ENCODE measurements at places on chromosomes 1 and 21.

GRCh38 chr1:216459651-216460207 lies 36.5 kb upstream of the USH2A start:
- DNase-seq, result no peak

DNA sequence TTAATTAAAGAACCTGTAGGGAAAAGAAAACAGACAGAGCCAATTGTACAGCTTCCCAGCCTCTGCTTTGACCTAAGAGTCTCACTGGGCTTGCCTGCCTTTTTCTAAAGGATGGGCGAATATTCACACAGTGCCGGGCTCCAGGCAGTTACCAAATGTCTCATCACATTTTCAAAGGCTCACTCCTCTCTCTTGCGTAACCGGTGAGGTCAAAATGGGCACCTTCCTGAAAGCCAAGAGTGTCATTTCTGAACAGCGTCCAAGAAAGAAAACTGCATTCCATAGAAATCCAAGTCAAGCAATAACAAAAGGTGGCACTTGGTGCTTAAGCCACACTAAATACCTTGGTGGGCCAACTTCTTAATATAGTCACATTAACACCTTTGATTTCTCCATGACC lies 710 bp upstream of the PALMD start:
- DNase-seq, result peak; percentile 48

- no peak for DNase-seq
Observed at GRCh38 chr1:58570817-58571216, 6.2 kb downstream of the TACSTD2 start.

GRCh38 chr1:172421974-172422604 lies 1.6 kb downstream of the C1orf105 start:
- peak; percentile 17 for DNase-seq

- DNase-seq, result no peak
Observed at GRCh38 chr1:10916991-10917390, 95.5 kb upstream of the TARDBP start.

GRCh38 chr1:244403431-244403830 lies 48.3 kb downstream of the ADSS2 start:
- no peak for DNase-seq

DNA sequence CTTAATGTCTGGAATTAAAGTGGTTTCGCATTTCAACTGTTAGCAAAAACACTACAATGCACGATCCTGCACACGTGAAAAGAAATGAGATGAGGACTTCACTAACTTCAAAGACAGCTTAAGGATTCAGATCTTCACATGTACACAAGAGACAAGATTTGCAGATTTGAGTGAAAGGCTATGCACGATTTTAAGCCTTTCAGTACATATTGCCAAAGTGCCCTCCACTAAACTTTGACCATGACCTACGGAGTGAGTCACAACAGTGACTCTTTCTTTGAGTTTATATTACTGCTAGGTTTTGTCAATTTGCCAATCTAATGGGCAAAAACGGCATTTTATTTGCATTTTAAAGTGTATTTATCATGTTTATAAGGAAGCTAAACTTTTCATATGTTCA lies 41.2 kb upstream of the CR1L start:
- peak; percentile 3 for DNase-seq

DNA sequence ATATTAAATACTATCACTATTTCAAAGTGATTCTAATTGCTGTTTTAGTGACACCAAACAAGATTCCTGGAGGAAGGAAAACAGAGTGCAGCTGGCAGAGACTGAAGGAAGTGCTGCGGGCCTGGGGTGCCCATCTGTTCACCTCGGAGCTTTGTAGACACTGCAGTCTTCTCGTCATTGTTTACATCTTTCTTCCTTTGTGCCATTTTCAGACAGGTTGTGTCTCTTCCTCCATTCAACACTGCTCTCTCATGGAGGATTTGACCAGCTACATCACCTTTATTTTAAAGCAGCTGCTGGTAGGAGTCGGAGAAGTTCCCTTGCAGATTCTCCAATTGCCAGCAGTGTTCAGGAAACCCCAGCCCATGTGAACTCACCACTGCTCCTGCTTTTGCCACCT lies 37.3 kb downstream of the ABCA4 start:
- DNase-seq, result no peak

DNA sequence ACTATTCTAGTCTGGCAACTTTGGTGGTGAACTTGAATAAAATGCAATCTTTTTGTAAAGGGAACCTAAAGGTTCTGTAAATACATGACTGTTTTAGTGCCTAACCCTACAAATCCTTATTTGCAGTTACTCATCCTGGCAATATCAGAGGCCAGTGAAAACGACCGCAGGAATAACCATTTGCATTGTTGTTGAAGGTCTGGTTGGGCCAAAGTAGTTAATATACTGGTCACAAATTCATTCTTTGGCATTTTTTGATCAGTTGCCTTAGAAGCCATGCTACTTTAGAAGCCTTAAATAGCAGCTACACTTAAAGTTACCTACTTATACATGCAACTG lies 93.7 kb downstream of the AHCTF1 start:
- no peak for DNase-seq

DNA sequence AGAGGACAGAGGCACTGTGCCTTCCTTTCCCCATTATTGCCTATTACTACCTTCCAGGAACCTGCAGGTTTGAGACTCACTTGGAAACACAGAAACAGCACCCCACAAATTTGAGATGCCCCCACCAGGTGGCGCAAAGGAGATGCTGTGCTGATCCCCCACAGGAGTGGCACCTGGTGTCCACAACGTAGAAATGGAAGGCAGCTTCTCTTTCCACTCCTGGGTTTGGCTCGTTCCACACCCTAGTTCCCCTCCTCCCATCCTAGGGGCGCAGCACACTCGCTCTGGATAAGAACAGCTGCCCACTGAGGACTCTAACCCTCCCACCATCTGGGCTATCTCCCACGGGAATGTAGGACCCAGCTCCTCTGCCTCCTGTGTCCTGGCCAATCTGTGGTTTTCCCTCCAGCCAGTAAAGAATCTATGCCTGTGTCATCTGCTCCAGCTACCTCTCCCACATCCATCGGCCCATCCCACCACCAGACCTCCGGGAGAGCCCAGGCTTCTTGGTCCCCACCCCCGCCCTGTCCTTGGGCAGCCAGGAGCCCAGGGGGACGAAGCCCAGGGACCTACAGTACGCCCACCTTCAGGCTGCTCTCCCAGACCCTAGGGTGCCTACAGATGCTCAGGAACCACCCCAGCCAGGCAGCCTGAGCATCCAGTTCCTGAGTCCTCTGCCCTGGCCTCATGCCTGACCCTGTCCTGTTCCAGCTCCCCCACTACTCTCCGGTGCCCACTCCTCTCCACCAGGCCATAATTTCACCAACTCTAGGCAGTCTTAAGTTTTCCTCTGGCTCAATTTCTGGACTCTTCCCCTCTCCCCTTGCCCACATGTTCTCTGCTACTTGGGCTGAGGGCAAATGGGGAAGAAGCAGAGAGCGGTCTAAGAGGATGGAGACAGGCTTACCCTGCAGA lies 549 bp downstream of the THBS3 start:
- peak; percentile 80 for DNase-seq

DNA sequence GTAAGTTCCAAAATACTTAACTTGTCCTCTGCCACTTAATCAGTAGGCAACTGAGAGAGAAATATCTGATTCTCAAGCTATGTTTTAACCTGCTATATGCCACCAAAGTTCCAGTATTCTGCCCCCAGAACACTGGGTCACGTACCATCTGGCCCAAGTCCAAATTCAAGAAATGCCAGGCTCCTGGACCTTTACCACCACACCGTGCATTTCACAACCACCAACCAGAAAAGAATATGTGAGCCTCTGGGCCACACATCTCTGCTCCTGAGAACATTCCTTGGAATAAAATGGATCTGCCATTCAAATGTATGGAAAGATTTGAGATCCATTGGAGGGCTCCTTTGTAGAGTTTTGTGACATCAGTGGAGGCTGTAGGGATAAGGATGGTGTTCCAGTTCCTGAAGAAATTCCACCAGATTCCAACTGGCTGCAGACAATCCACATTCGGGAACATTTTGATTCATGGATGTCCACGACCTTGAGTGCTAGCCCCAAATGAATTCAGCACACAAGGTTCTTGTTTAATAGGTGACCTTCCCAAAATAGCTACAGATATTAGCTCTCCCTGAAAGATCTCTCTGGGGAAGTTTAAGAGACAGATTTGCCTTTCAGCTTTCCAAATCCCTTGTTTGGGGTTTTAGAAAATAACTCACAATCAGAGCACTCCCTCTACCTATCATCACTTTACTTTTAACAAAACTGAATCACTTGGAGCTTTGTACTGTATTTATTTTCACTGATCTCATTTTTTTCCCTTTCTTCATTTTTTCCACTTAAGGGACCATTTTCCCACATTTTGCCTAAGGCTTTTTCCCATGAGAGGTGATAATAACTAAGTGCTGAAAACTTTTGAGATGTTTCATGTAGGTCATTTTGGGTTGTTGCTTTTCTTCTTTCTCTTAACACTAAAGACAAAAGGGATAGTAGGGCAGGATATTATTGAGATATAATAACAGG lies 128.4 kb upstream of the ZC3H11B start:
- peak; percentile 12 for DNase-seq

Data from fibroblast of upper back skin (primary cell).